Chondrocyte (in vitro differentiated cells): ENCODE measurements at places on chromosomes 7 and 10. TPM values are rescaled to one million over a fixed set of nuclear protein-coding genes. Genes with fewer than 3 reads are reported as not detected.

- H3K27me3 ChIP-seq: peaks cover 9% of the 10 kb centered on the region
- H3K36me3 ChIP-seq: peaks cover 16% of the 10 kb centered on the region
- H3K27ac ChIP-seq: no peak overlapping the region
- peaks cover 11% of the 10 kb centered on the region for H3K4me1 ChIP-seq
- no peak for DNase-seq
These were observed 26.4 kb downstream of the SLC35B4 start for GRCh38 chr7:134290286-134290685.

DNA sequence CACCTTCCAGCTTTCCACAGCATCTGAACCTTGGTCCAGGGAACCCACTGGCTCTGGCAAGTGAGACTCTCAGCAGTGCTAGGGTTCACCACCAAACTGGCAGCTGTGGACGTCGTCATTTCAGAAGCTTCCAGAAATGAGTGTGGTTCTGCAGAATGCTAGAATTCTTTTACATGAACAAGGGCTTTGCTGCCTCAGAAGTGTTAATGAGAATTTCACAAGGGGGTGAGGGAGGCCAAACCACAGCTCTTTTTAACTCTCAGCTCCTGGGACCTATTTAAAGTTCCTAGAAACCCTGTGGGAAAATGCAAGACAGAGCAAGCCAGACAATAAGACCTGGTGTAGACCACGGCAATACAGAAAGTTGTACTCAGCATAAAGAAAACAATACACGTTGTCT lies 129.3 kb upstream of the BET1 start:
- H3K4me3 ChIP-seq: no peak overlapping the region
- H3K27me3 ChIP-seq: no peaks in the 10 kb centered on the region
- no peak for DNase-seq
- peak overlapping the region; percentile 73 for H3K27ac ChIP-seq
- peaks cover 42% of the 10 kb centered on the region for H3K4me1 ChIP-seq

GRCh38 chr10:87915989-87916388 lies 52.6 kb downstream of the PTEN start:
- peak overlapping the region; percentile 60 for H3K27ac ChIP-seq
- H3K4me1 ChIP-seq: peaks cover 32% of the 10 kb centered on the region
- DNase-seq: no peak
- peaks cover 21% of the 10 kb centered on the region for H3K36me3 ChIP-seq
- no peaks in the 10 kb centered on the region for H3K27me3 ChIP-seq

GRCh38 chr7:24325708-24326107 lies 41.7 kb downstream of the NPY start:
- H3K27me3 ChIP-seq: peaks cover 19% of the 10 kb centered on the region
- H3K36me3 ChIP-seq: no peaks in the 10 kb centered on the region
- no peak for DNase-seq
- H3K4me3 ChIP-seq: no peak overlapping the region
- H3K4me1 ChIP-seq: no peaks in the 10 kb centered on the region
- no peak overlapping the region for H3K27ac ChIP-seq

The NCF1 gene
- not detected in 3 replicates for total RNA-seq

The CCM2 gene
- total RNA-seq: 43.7 to 53.7 TPM (median 47.8 TPM) in 3 replicates

DNA sequence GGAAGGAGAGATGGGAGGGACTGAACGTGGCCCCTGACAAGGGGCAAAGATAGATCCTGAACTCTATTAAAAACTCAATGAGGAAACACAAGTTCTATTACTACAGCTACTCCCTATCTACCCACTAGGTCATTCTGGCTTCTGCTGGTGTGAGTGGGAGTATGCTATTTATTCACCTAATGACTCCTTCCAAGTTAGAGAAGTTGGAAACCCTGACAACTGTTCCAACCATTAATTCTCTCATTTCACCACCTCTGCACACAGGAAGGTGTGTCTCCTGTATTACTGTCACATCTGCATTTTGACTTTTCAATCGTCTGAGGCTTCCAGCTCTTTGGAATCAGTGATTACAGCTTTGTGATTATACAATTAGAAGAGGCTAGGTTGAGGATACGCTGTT lies 169.4 kb upstream of the ADO start:
- DNase-seq: no peak
- no peak overlapping the region for H3K4me3 ChIP-seq
- no peaks in the 10 kb centered on the region for H3K4me1 ChIP-seq
- no peaks in the 10 kb centered on the region for H3K27me3 ChIP-seq
- H3K27ac ChIP-seq: no peak overlapping the region
- H3K36me3 ChIP-seq: no peaks in the 10 kb centered on the region

The CC2D2B gene
- 0.30 to 0.54 TPM (median 0.51 TPM) in 3 replicates for total RNA-seq

GRCh38 chr10:16728266-16728665 lies 89.0 kb downstream of the RSU1 start:
- H3K4me3 ChIP-seq: no peak overlapping the region
- H3K4me1 ChIP-seq: no peaks in the 10 kb centered on the region
- no peak overlapping the region for H3K27ac ChIP-seq
- no peak for DNase-seq
- H3K36me3 ChIP-seq: peaks cover 23% of the 10 kb centered on the region
